Pericardium fibroblast (primary cell): ENCODE measurements at places on chromosomes 13 and 19. TPM values are rescaled to one million over a fixed set of nuclear protein-coding genes. Genes with fewer than 3 reads are reported as not detected.

The ZNF723 gene
- total RNA-seq: not detected in 2 replicates

The ZNF554 gene
- total RNA-seq: 3.0 and 3.1 TPM in 2 replicates

The GFY gene
- total RNA-seq: not detected in 2 replicates

The NTF4 gene
- 1.1 TPM in 1 of 2 replicates, not detected in the other for total RNA-seq

The MAP1S gene
- total RNA-seq: 34.0 and 38.6 TPM in 2 replicates

The KIR2DL4 gene
- total RNA-seq: not detected in 2 replicates

The PRKACA gene
- 53.4 and 58.8 TPM in 2 replicates for total RNA-seq

The ZNF85 gene
- 1.0 and 1.5 TPM in 2 replicates for total RNA-seq

The IGLON5 gene
- 0.09 and 0.58 TPM in 2 replicates for total RNA-seq

The ZNF235 gene
- total RNA-seq: 1.2 and 10.0 TPM in 2 replicates

The ZNF442 gene
- total RNA-seq: 0.17 and 0.70 TPM in 2 replicates

The SIPA1L3 gene
- total RNA-seq: 7.9 and 9.4 TPM in 2 replicates

The FUT3 gene
- total RNA-seq: not detected in 2 replicates

The CCDC194 gene
- not detected in 2 replicates for total RNA-seq

The CEACAM19 gene
- total RNA-seq: 1.3 and 1.4 TPM in 2 replicates

The PIP5K1C gene
- 37.3 and 42.4 TPM in 2 replicates for total RNA-seq

The COX7A1 gene
- 17.6 and 22.8 TPM in 2 replicates for total RNA-seq

The GNG7 gene
- 0.58 and 0.68 TPM in 2 replicates for total RNA-seq

The CCNA1 gene
- 0.12 and 0.77 TPM in 2 replicates for total RNA-seq

The PDE4C gene
- 6.2 TPM in 1 of 2 replicates, not detected in the other for total RNA-seq

The MIR17HG gene
- 0.94 and 2.2 TPM in 2 replicates for total RNA-seq

The ADGRE3 gene
- not detected in 2 replicates for total RNA-seq

The FREM2 gene
- total RNA-seq: under 0.01 TPM in 1 of 2 replicates, not detected in the other

The CABP5 gene
- not detected in 2 replicates for total RNA-seq

The KLK14 gene
- 0.12 TPM in 1 of 2 replicates, not detected in the other for total RNA-seq

The ATP4A gene
- not detected in 2 replicates for total RNA-seq

The CYP4F11 gene
- not detected in 2 replicates for total RNA-seq

The ZNF211 gene
- 6.0 and 7.7 TPM in 2 replicates for total RNA-seq

The MYH14 gene
- total RNA-seq: not detected in 2 replicates

The FCAR gene
- not detected in 2 replicates for total RNA-seq

The C1QTNF9 gene
- total RNA-seq: not detected in 2 replicates

The OR10H1 gene
- not detected in 2 replicates for total RNA-seq

The KLK12 gene
- total RNA-seq: not detected in 2 replicates

The OVOL3 gene
- total RNA-seq: not detected in 2 replicates

The MBD3L3 gene
- total RNA-seq: not detected in 2 replicates

The PDX1 gene
- total RNA-seq: not detected in 2 replicates

The ZNF583 gene
- total RNA-seq: 3.1 and 3.4 TPM in 2 replicates

The IGFL3 gene
- not detected in 2 replicates for total RNA-seq

The FGF21 gene
- total RNA-seq: not detected in 2 replicates

The NUDT15 gene
- total RNA-seq: 4.6 and 11.3 TPM in 2 replicates

The ADM5 gene
- total RNA-seq: 0.12 and 0.26 TPM in 2 replicates

The ZNF773 gene
- total RNA-seq: 7.7 and 10.4 TPM in 2 replicates

The SOHLH2 gene
- total RNA-seq: 0.12 and 0.43 TPM in 2 replicates

The CD37 gene
- total RNA-seq: not detected in 2 replicates

The MUC16 gene
- total RNA-seq: under 0.01 and 0.12 TPM in 2 replicates

The IFNL1 gene
- not detected in 2 replicates for total RNA-seq

The IRS2 gene
- total RNA-seq: 49.7 and 59.3 TPM in 2 replicates

The SHC2 gene
- total RNA-seq: 5.5 and 11.6 TPM in 2 replicates
